ENCODE measurements at places on chromosomes 5 and 9. TPM values are rescaled to one million over a fixed set of nuclear protein-coding genes. Genes with fewer than 3 reads are reported as not detected.
A peak's percentile ranks its signal among the peaks of the same experiment; 100 is the strongest.

- no peak for DNase-seq
Measured at GRCh38 chr9:92664394-92665152, 5.4 kb downstream of the IPPK start.

DNA sequence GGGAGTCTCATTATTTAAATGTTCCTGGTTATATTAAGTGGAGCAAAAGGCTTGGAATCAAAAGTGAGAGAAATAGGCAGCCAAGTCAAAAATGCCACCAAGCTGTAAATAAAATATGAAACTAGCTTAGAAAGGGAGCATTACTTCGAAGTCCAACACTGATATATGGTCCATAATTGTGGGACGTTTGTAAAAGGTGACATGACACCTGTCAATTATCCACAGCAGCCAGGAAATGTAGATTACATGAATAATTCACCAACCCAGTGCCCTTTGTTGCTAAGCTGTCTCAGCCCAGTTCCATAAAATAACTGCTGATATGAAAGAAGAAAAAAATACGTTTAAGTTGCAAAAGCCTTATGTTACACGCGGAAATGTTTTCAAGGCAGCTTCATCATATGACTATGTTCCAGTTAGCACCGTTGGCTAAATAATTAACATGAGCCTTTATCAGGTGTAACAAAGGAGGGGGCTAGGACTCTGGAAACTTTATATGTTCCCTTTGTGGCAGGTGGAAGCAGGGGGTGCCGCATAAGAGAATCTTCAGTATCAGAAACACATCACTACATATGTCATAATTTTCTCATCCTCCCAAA, 39.9 kb upstream of the ZSWIM6 start:
- no peak for DNase-seq

DNA sequence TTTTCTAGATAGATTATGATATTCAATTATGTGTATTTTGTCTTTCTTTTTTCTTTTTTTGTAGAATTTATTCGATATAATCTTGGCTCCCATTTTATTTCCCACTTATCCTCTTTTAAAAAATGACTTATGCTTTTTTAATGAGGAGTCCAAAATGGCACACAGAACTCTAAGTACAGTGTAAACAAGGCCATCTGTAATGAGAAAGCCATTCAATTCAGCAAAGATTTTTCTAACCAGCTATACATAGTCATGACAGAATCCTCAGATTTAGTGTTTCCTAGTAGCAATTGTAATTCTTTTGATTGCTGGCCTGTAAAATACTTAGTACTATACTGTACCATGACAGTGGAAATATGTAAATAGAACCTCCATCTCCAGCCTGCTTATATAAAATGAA, 651.4 kb downstream of the RAB3C start:
- no peak for DNase-seq

- DNase-seq, result no peak
Measured at GRCh38 chr5:169856571-169856970, 123.7 kb downstream of the INSYN2B start.

GRCh38 chr9:973295-973834, 3.1 kb upstream of the DMRT3 start:
- DNase-seq, result no peak

DNA sequence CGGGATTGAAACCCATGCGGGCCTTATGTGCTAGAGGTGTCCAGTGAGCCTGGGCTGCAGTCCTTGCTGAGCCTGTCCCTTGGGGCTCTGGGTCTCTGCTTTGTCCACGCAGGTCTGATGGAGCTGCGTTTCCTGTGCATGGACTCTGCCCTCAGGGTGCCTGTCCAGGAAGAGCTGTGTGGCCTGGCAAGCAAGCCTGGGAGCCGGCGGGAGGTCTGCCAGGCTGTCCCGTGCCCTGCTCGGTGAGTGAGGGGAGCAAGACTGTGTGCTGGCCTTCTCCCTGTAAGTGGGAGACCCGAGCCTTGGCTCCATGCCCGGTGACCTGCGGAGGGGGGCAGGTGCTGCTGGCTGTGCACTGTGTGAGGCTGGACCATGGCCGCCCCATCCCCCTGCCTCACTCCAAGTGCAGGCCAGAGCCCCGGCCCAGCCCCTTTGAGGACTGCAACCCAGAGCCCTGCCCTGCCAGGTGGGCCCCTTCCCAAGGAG, 11.2 kb upstream of the CACFD1 start:
- no peak for DNase-seq

DNA sequence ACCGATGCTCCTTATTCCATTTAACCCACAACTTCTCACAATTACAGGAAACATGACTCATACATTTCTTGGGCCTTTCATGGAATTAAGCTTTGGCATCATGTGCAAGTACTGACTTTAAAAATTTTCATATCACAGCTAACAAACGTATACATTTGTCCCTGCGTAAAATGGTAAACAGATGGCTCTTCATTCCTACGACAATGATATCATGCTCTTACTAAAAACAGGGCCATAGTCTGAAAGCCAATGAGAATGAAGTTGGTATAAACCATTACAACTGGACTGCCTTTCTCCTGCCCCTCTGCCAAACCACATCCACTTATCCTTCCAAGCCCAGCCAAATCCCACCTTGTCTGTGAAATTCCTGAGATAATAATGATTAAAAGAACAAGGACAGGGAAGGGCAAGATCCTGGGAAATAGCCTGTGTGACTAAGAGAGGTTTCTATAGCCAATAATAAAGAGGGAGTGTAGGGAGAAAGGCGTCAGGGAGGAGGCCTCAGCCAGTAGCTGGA, 44.9 kb upstream of the ZNF366 start:
- DNase-seq, result no peak

DNA sequence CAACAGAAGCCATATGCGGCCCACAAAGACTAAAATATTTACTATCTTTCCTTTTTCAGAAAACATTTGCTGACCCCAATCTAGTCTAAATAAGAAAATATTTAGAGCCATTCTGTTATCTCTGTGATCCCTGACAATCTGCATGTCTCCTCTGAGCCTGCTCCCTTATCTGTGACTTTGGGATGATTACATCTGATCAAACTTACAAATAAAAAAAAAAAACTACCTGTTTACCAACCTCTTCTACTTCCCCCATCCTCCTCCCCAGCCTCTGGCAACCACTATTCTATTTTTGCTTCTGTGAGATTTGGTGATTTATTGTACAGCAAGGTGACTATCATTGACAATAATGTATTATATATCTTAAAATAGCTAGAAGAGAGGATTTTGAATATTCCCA, 176.3 kb upstream of the CD180 start:
- DNase-seq, result no peak

DNA sequence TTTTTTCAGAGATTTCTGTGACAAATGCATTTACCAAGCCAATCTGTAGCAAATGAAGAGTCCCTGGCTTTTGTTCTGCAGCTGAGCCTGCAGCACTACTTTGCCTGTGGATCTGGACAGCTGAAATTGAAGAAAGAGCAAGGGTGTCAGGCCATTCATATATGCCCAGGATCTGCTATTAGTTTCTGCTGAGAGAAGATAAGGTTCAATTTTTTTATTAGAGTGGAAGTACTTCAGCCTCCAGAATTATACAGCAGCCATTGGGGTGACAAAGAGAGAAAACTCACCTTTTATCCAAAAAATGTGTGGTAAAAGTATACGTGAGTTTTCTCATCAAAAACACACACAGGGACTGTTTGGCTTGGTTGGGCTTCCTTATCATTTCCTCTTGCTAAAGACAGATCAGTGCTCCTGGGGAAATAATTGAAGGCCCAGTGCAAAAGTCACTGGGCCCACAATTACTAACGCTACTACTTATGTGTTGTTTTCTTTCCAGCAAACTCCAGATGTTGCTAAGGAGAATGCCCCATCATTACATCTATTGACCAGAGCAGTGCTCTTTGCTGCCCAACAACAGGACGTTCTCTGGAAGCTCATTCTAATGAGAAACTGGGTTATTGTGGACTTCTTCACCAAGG, 138.6 kb downstream of the CEMIP2 start:
- DNase-seq, result no peak

DNA sequence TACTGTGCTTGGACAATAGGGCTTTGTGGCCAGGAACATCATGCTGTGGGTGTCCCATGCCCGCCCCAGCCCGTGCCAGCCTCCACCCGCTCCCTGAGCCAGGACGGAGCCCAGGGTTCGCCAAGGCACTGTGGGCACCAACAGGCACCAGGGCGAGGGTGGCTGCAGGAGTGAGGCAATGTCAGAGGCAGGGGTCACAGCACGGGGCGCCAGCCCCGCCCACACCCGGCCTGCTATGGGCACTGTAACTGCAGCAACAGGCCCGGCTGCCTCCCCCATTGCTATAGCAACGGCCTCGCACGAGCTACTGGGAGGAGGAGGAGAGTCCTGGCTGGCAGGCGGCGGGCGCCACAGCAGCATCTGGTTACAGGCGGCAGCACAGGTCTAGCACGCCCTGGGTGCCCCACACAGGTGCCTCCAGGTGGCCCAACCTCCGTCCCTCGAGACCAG, 2.5 kb downstream of the ABCA2 start:
- no peak for DNase-seq

DNA sequence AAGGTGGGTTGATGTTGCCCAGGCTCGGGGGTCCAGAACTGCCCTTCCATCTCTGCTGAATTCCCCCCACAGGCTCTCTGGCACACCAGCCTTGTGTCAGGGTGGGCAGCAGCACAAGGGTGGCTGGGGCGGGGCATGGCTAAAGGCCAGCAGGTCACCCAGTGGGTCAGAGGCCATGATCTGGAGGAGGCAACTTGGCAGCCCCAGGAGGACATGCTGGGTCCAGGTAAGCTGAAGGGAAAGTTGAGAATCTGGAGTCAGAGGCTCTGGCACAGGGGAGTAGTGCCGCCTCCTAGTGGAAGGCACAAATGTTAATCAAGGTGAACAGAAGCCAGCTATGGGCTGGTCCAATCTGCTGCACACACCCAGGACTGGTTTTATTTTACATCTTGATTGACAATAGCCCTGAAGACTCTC, 6.2 kb downstream of the TMEM8B start:
- DNase-seq, result no peak

DNA sequence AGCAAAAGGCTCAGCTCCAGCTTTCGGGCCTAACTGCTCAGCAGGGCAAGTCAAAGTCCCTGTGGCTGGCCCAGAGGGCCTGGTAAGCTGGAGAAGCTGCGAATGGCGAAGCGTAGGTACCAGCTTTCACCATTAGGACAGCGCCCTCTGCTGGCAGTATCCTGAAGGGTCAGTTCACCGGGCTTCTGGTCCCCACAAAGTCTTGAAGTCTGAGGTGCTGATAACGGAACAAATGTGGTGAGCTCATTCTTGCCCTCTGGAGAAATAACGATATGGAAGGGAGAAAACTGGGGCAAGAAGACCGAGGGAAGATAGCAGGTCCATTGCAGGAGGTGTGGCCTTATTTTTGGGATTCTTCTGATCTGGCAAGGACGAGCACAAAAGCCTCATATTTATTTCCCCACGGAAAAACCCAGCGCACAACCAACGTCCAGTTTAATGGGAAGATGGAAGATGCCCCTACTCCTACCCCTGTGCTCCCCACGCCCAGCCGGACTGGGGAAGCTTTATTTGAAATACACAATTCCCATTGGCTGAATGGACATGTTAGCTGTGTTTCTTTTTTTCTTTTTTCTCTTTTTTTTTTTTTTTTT, 7.2 kb downstream of the SOWAHA start:
- peak; percentile 75 for DNase-seq

GRCh38 chr5:154329062-154329461, 116.7 kb upstream of the SAP30L start:
- no peak for DNase-seq

- DNase-seq, result no peak
Measured at GRCh38 chr9:125293134-125293533, 31.5 kb downstream of the GAPVD1 start.

GRCh38 chr9:87854580-87854955, 28.1 kb upstream of the SPATA31E1 start:
- no peak for DNase-seq

GRCh38 chr9:132381966-132382541, 24.6 kb downstream of the TTF1 start:
- no peak for DNase-seq

DNA sequence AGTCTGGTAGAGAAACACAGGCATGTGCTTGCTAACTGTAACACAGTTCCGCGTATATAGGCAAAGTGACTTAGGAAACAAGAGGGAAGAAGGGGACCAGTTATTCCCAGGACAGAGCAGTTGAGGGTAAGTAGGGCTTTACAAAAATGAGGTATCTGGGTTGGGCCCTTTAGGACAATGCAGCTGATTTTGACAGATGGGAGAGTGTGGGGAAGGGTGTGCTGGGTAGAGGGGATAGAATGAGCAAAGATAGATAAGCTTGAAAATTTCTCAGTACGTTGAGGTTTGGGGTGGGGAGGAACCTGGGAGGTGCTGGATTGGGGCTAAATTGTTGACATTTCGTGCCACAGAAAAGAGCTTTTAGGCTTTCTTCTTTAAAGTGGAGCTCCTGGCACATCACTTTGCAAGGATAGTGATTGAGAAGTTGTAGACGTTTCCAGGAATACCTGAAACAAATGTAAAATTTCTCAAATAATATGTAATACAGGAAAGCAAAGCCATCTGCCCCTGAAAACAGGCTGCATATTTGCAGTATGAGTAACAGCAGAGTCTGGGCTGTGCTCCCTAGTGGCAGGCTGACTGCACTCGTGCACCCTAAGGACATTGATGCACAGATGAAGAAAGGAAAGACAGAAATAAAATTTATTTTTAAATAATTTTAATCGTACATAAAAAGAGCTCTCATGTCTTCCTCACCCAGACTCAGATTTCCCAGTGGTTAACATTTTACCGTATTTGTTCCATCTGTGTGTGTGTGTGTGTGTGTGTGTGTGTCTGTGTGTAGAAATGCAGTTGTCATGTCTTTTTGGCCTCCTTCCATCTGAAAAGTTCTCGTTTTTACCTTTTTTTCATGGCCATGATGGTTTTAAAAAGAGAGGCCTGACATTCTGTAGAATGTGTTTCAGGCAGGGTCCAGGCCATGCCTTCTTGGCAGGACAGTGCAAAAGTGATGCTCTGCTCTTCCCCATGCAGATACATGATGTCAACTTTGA, 144.9 kb upstream of the DMRT1 start:
- DNase-seq, result no peak

DNA sequence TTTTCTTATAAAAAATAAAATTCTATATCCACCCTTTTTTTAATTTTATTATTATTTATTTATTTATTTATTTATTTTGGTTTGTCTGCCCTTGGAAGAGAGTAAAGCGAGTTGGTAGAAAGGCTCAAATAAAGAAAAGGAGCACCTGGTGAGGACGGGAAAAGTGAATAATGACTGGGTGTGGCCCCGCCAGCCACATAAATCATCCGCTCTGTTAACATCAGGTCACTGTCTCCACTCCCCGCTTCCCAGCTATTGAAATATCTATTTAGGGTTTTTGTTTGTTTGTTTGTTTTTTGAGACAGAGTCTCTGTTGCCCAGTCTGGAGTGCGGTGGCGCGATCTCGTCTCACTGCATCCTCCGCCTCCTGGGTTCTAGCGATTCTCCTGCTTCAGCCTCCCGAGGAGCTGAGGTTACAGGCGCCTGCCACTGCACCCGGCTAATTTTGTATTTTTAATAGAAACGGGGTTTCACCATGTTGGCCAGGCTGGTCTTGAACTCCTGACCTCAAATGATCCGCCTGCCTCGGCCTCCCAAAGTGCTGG, 844 bp downstream of the POLR3G start:
- no peak for DNase-seq

The ANKRD18A gene
- 0.95 TPM for total RNA-seq

The SPINK13 gene
- not detected for total RNA-seq

The AGXT2 gene
- total RNA-seq, result not detected

The SLC6A7 gene
- total RNA-seq, result not detected

The EQTN gene
- 0.74 TPM for total RNA-seq

The SAXO1 gene
- 0.21 TPM for total RNA-seq

The MARCOL gene
- total RNA-seq, result not detected

The NELFB gene
- total RNA-seq, result 28.9 TPM

The CFAP157 gene
- not detected for total RNA-seq

Data from urinary bladder (tissue), 4 donors.